ENCODE measurements at places on chromosomes 5 and 9. TPM values are rescaled to one million over a fixed set of nuclear protein-coding genes. Genes with fewer than 3 reads are reported as not detected.
A peak's percentile ranks its signal among the peaks of the same experiment; 100 is the strongest.

Gene TMEM141
- 76.3 TPM for total RNA-seq

Gene SPINK4
- not detected for total RNA-seq

Gene DMRTA1
- total RNA-seq = 2.4 TPM

Gene PJA2
- 58.4 TPM for total RNA-seq

Gene CCIN
- total RNA-seq = 1.2 TPM

Gene NMUR2
- not detected for total RNA-seq

DNA sequence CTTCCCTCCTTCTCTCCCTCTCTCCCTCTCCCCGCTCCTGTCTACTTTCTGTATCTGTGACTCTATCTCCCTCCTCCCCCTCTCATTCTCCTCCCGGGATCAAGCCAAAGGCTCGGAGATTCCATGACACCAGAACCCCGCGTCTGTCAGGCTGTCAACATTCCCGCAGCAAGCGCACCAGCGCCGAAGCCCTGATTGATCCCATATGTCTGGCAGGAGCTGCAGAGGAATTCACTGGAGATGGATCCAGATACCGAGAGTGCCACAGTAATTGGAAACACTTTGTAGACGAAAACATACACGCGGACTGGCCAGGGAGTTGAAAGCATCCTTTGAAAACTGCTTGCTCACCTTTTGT is 300 bp upstream of the SVEP1 start:
- DNase-seq = peak; percentile 27

- DNase-seq = no peak
These were observed 35.4 kb upstream of the TGFBI start for GRCh38 chr5:135993335-135993879.

GRCh38 chr5:139038613-139039305 is 159.4 kb downstream of the SIL1 start:
- DNase-seq = no peak

DNA sequence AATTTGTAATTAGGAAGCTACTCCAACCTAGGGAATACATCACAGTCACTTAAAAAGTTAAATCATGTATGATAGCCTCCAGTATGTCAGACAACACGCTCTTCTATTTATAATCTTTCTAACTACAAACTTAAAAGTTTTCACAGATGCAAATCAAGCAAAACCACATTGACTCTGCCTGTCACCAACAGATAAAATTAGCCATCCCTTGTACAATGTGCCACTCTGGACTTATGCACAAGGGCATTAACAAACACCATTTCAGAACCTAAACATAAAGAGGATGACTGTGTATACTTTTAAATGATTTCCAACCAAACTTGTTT is 14.7 kb downstream of the ERP44 start:
- no peak for DNase-seq

- no peak for DNase-seq
These were observed 23.8 kb downstream of the CAMSAP1 start for GRCh38 chr9:135883410-135884089.

- no peak for DNase-seq
These were observed 189.6 kb upstream of the SEMA6A start for GRCh38 chr5:116763987-116764866.

DNA sequence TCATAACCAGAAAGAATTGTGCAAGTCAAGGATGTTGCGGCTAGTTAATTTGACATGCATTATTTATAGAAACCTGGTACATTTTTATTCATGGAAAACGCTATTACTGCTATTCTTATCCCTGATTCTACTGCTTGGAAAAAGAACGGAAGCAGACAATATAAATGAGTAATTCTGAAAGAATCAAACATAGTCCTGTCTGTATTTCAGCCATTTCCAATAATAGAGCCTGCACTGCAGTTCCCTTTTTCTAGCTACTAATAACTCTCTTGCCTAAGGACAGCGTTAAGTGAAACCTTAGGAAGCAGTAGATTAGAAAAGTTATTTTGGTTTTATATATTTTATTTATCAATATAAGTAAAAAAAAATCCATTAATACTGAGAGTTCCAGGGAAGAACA is 414.9 kb downstream of the CYLC2 start:
- no peak for DNase-seq

DNA sequence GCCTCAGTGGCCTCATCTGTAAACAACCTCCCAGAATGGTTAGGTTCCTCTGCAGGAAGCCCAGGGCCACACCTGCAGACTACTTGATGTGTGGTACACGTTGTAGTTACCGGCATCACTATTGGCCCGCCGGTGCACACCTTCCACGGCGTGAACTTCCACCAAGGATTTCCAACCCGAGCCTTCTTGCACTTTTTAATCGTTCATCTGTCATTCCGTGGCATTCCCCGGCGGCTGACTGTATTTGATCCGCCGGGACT is 5.3 kb upstream of the TRIM41 start:
- DNase-seq = no peak

- peak; percentile 88 for DNase-seq
These were observed 61.3 kb downstream of the DROSHA start for GRCh38 chr5:31470608-31471007.

DNA sequence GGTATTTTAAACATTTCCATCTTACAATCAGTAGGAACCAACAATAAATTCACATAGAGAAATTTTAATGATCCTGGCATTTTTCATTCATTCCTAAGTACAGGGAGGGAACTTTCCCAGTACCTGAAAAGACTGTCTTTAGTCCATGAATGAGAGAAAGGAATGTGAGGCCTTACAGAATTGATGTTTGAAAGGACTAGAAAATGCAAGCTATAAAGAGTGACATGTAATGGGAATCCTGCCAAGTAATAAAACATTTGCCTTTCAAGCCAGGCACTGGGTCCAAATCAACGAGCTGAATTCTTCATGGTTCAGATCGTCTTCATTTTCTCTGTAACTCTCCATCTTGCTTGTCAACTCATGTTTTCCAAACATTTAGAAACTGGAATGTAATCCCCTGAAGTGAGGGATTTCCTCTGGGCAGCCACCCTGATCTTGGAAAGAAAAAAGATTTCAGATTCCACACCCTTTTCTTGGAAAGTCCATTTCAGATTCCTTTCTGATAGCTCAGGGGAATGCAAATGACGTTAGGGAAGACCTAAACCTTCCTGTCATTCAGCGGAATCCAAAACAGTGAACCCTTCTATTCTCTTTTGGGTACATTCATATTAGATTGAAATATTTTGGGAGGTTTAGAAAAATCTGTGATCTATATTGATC is 315.8 kb downstream of the SH3GL2 start:
- DNase-seq = no peak

GRCh38 chr5:154712518-154713437 is 42.4 kb upstream of the LARP1 start:
- DNase-seq = peak; percentile 73

DNA sequence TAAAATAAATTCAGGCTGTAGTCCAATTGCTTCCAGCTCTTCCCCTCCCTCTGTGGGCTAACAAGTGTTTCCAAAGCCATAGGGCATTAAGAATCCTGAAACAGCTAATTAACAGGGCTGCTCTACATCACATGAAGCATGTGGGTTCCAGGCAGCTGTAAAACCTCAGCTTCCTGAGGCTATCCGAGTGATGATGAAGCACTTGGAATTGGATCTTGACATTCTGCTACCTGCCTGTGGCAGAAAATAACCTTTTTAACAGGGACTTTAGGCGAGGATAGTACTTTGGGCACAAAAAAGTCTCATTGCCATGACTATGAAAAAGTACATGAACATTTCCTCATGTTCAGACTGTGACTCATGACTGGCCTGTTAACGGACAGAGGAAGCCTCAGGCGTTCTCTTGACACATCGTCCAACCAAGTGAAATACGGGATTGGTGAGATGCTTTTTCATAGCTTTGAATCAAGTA is 107.2 kb downstream of the PDE4D start:
- peak; percentile 76 for DNase-seq

DNA sequence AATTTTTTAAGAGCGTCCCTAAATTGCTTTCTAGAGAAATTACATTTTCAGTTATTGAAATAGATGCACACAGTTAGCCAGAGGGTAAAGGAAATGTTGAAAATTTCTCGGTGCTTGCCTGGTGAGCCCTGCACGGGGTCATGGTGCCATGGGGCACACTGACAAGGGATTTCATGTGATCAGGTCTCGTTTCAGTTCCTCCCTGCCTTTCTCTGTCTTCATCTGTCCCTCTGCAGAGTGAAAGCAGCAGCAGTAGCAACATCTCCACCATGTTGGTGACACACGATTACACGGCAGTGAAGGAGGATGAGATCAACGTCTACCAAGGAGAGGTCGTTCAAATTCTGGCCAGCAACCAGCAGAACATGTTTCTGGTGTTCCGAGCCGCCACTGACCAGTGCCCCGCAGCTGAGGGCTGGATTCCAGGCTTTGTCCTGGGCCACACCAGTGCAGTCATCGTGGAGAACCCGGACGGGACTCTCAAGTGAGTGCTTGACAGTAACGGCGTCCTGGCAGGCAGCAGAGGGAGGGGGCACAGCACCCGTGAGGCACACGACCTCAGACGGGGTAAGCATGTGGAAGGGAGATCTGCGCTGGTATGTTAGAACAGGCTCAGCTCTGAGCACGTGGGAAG is 89.1 kb upstream of the OTULINL start:
- no peak for DNase-seq

DNA sequence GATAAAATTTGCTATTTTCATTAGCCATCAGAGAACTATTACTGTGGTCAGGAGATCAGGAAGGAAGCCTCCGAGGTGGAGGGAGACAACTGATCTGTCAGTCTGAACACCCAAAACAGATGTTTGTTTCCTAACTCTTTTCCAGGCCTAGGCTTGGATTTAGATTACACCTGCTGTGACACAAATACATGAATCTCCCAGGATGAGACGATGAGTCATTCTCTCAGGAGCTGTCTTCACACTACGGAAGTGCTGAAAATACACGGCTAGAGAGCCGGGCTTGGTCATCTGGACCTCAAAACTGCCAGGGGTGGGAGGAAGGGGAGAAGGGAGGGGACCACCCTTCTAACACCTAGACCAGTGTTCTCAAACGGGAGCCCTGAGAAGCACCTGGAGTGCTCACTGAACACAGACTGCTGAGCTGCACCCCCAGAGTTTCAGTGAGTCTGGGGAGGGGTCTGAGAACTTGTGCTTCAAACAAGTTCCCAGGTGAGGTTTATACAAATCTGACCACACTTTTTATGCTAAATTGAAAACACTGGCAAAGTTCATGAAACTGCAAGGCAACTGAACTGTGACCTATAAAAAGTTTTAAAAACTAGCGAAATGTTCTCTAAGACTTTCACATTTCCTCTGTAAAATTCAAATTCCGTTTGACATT is 80.3 kb upstream of the EQTN start:
- peak; percentile 14 for DNase-seq

DNA sequence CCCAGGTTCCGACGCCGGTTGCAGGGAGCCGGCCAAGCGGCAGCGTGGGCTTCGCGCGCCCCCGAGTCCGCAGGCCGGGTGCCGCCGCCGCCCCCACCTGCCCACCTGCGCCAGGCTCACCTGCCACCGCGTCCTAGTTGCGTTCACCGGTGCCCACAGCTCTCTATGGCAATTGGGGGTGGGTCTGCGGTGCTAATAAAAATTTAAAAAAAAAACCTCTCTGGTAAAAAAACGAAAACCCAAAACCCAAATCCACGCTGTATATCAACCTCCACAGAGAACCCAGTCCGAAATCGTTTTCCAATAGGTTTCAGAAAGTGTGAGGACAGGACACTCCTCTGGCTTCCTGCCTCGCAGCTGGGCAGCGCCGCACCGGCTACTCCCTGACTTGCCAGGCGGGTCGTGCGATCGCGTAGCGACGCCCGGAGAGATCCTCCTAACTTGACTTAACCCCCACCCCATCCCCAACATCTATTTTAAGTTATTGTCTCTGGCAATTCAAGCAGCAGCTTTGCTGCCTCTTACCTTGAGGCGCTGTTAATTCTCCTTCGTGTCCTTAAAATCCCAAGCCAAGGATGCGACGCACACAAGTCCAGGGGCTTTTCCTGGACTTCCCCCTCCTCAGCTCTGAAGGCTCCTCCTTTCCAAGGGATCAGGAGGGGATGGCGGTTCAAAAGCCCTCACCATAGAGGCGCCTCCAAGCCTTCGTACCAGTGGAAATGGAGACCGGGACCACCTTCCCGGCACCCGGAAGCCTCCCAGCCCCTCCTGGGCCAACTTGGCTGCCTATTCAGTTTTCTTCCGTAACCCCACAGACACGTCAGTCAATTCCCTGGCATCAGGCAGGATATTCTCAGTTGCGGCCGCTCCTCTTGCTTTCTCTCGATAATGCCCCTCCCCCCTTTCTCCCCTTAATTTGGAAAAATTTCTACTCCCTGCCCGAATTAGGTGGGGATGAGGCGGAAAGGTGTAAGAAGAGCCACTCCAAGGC is 1639.4 kb upstream of the C9orf72 start:
- DNase-seq = no peak

DNA sequence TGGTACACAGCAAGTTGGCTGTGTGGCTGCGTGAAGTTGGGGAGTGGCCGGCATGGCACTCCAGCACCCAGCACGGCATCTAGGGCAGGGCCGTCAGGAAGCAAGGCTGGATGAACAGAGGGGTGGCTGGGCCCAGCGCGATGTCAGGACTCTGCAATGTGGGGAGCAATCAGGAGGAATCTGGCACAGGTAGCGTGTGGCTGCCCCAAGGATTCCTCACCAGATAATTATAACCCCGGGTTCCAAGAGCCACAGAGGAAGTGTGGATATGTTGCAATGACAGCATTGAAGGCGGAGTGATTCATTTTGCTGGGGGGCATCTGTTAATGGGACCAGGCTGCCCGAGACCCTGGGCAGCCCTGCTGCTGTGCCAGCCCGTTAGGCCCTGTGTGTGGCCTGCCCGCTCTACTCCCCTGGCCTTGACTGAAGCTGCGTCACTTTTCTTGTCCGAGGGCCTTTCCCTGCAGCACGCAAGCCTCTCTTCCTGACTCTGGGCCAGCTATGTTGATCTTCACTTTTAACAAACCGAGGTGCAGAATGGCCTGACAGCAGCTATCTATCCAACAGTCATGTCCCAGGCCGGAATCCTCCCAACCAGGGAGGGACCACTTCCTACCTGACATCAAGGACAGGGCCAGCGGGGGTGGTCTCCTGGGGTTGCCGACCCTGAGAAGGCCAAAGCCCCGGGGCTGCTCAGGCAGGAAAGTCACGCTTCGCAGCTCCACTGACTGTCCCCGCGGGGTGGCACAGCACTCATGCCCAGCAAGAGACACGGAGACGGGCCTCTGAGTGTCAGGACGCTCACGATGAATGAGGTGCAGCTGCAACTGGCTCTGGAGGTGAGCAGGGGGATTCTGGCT is 118.0 kb upstream of the PHYKPL start:
- no peak for DNase-seq

DNA sequence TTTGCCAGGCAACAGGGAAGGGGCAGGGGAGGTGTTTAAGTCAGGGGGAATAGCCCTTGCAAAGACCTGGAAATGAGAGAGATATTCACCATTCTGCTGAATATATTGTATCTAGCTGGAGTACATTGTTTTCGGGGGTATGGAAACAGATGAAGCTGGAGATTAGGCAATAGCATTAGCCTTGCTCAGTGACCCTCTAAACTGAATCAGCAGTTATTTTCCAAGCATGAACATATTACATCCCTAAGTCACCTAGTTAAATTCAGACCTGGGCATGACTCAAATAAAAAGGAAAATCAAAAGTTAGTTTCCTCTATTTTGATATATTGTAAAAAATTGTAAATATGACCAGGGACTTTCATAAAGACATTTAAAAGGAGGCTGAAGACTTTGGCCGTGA is 544.6 kb upstream of the TRPC7 start:
- DNase-seq = no peak

GRCh38 chr9:95598236-95598635 is 81.5 kb upstream of the PTCH1 start:
- DNase-seq = no peak

Measured in LHCN-M2 (cell line).